ENCODE measurements at places on chromosomes 12 and 14. TPM values are rescaled to one million over a fixed set of nuclear protein-coding genes. Genes with fewer than 3 reads are reported as not detected.

DNA sequence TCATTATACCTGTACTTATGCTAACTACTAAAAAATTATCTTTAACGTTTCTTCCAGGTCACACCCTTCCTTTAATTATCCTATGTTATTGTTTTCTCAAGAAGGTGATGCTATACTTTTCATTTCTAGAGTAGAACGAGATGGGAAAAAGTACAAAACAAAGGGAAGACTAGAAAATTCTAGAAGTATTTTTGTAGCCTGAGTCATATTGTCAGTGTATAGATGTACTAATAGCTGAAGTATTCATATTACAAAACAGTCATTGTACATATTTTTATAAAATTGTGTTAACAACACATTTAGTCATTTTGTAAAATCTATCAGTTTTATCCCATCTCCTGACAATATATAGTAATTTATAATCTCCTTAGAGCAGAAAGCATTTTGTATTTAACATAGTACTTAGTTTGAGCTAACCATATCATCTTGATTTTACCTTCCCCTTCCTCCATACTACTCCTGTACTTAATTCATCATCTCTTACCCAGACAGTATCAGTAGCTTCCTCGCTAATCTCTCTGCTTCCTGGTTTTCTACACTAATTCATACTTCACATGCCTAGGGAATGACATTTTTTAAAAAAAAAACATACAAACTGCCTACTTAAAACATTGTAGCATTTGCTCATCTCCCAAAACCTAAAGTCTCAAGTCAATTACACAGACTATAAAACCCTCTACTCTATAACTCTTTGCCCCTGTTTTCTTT, 920.9 kb downstream of the RPS29 start:
- DNase-seq = no peak
- no peak overlapping the region for H3K27ac ChIP-seq
- no peaks in the 10 kb centered on the region for H3K27me3 ChIP-seq
- H3K36me3 ChIP-seq = no peaks in the 10 kb centered on the region
- H3K4me1 ChIP-seq = no peaks in the 10 kb centered on the region

- H3K36me3 ChIP-seq = no peaks in the 10 kb centered on the region
- no peak overlapping the region for H3K4me3 ChIP-seq
- peak overlapping the region; percentile 26 for H3K27ac ChIP-seq
- H3K4me1 ChIP-seq = no peaks in the 10 kb centered on the region
- no peaks in the 10 kb centered on the region for H3K27me3 ChIP-seq
These were observed 67.0 kb downstream of the FBXW8 start for GRCh38 chr12:116977465-116978380.

- H3K4me1 ChIP-seq = peaks cover 13% of the 10 kb centered on the region
- H3K27ac ChIP-seq = no peak overlapping the region
- H3K27me3 ChIP-seq = no peaks in the 10 kb centered on the region
- no peak for DNase-seq
These were observed 264.0 kb downstream of the VRK1 start for GRCh38 chr14:97061198-97061597.

GRCh38 chr12:51997136-51997535, 9.6 kb upstream of the TAMALIN start:
- no peaks in the 10 kb centered on the region for H3K4me1 ChIP-seq
- no peaks in the 10 kb centered on the region for H3K36me3 ChIP-seq
- no peak overlapping the region for H3K4me3 ChIP-seq

Gene RD3L
- total RNA-seq = not detected

Gene IL26
- total RNA-seq = not detected

DNA sequence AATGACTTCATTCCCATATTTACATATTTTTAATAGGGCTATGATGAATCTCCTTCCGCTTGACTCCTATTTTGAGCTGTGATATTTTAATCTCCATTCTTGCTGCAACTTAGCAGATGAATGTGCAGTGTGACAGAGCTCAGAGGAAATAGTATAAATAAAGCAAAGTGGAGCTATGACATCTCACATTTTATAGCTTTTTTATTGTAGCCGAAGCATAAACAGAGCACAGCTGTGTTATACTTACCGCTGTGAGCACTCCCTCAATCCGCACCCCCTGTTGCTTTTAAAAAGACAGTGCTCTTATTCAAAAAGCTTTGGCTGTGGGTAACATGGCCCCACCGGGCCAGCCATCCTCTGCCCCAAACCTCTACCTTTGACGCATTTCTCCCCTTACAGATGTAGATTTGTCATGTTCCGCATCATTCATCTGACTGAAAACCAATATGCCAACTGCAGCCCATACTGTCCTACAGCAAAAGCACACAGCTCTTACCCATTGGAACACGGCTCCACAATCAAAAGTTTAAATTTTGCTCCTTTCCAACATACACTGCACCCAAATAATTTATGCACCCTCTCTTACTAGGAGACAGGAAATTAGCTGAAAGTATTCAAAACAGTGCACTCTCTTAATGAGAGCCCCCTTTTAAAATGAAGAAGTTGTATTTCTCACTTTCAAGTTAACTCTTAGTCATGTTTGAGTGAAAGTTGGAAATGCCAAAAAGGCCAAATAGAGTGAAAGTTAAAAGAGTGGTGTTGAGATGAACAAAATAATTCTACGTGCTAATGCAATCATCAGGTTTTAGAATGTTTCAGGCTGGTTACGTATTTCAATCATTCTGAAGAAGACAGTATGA, 429.3 kb upstream of the SOX5 start:
- H3K4me1 ChIP-seq = peaks cover 41% of the 10 kb centered on the region
- no peaks in the 10 kb centered on the region for H3K36me3 ChIP-seq
- no peak overlapping the region for H3K4me3 ChIP-seq
- peak overlapping the region; percentile 93 for H3K27ac ChIP-seq
- H3K27me3 ChIP-seq = no peaks in the 10 kb centered on the region

GRCh38 chr12:75720812-75721641, 209.6 kb upstream of the KRR1 start:
- H3K4me3 ChIP-seq = no peak overlapping the region
- H3K27ac ChIP-seq = no peak overlapping the region
- H3K36me3 ChIP-seq = no peaks in the 10 kb centered on the region

DNA sequence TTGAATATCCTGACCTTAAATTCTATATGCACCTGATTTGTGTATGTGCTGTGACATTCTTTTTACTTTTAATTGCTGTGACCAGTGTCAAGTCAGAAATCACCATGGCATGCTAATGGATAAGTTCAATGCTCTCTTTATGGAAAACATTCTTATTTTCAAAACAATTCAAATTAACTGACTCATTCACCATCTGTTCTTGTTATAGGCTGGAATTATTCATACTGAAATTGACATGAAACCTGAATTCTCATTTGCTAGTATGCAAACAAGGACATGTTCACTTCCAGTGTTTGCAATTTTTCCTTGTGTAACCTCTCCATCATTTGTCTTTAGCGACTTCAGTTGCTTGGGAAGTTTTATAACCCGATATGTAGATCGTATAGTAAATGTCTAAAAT, at the start of gene TAS2R30:
Gene TAS2R30, minus strand, starts transcription at position 340 of the 400 bp plus-strand sequence. CDS start 400 bp downstream, outside the sequence.
- no peak for DNase-seq
- no peaks in the 10 kb centered on the region for H3K27me3 ChIP-seq
- no peak within 1 kb of the TSS for H3K27ac ChIP-seq
- H3K4me1 ChIP-seq = no peaks in the 10 kb centered on the region
- no peak within 1 kb of the TSS for H3K4me3 ChIP-seq

- H3K27me3 ChIP-seq = peaks cover 57% of the 10 kb centered on the region
- no peaks in the 10 kb centered on the region for H3K36me3 ChIP-seq
- H3K27ac ChIP-seq = no peak overlapping the region
- H3K4me1 ChIP-seq = peaks cover 37% of the 10 kb centered on the region
These were observed 21.5 kb upstream of the GNS start for GRCh38 chr12:64780531-64781279.

- H3K36me3 ChIP-seq = no peaks in the 10 kb centered on the region
- no peak overlapping the region for H3K27ac ChIP-seq
- H3K4me1 ChIP-seq = peaks cover 14% of the 10 kb centered on the region
- no peak overlapping the region for H3K4me3 ChIP-seq
These were observed 137.5 kb upstream of the CPM start for GRCh38 chr12:69070319-69071090.

Gene CLEC2B
- 1.0 TPM for total RNA-seq

All from neural progenitor cell (in vitro differentiated cells).